ENCODE measurements at places on chromosomes 12 and 14. TPM values are rescaled to one million over a fixed set of nuclear protein-coding genes. Genes with fewer than 3 reads are reported as not detected.

GRCh38 chr12:106710143-106710893, 64.2 kb upstream of the RIC8B start:
- no peak for DNase-seq

GRCh38 chr12:92827836-92828431, 101.2 kb downstream of the EEA1 start:
- peak; percentile 61 for DNase-seq

GRCh38 chr12:93571365-93571924, 1.0 kb upstream of the SOCS2 start:
- peak; percentile 41 for DNase-seq

GRCh38 chr12:130147875-130148596, 14.2 kb upstream of the FZD10 start:
- no peak for DNase-seq

DNA sequence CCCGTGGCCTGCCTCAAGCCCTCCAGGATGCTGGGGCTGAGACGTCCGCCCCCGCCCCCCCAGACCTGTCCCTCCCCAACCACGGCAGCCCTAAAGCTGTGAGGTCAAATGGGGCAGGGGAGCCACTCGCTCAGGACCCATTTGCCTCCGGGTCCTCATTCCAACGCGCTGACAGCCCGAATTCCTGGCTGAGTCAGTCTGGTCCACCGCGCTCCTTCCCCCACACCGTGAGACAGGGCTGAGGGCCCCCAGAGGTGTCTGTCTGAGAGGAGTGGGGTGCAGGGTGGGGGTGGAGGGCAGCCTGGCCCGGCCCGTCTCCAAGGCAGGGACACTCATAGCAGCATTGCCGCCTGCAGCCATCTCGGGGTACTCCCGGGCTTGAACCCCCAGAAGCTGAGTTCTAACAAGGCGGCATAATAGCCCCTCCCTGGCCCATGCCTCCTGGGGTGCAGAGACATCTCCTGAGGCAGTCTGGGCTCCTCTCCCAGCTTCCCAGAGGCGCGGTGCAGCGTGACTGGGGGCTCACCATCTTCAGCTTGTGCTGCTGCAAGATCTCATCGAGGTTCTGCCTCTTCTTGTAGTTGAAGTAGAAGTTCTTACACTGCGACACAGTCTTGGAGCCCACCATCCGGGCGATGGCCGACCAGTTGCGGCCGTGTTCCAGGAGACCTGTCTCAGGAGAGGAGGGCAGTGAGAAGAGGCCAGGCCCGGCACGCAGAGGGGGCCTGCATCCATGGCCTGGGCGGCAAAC, 90.5 kb downstream of the RFLNA start:
- no peak for DNase-seq

The SAMD15 gene
- total RNA-seq = 0.50 TPM

GRCh38 chr12:51246254-51246853, 7.7 kb downstream of the DAZAP2 start:
- no peak for DNase-seq

The PRKAB1 gene
- 17.9 TPM for total RNA-seq

The CYP46A1 gene
- total RNA-seq = 0.19 TPM

DNA sequence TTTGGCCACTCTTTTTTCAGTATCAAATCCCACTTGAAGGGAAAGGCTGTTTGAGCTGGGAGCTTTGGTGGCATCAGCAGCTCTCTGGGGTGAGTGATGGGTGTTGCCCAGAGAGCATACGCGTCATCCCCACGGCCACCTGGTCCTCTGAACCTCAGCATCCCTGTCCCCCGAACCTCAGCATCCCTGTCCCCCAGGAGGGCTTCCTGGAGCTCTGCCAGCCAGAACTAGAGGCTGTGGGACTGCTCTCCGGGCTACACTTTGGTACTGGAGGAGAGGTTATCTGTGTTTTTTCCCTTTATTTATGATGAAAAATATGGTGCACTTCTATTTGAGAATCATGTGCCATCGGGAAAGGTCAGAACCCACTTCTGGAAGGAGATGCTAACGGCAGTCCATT, 131.5 kb upstream of the RTL1 start:
- no peak for DNase-seq

The RNASE7 gene
- total RNA-seq = not detected

The B3GNT4 gene
- total RNA-seq = not detected

- DNase-seq = no peak
Measured at GRCh38 chr14:22854963-22855724, 16.4 kb upstream of the LRP10 start.

The HOXC12 gene
- not detected for total RNA-seq

- no peak for DNase-seq
Measured at GRCh38 chr12:120562906-120563305, 18.3 kb downstream of the POP5 start.

DNA sequence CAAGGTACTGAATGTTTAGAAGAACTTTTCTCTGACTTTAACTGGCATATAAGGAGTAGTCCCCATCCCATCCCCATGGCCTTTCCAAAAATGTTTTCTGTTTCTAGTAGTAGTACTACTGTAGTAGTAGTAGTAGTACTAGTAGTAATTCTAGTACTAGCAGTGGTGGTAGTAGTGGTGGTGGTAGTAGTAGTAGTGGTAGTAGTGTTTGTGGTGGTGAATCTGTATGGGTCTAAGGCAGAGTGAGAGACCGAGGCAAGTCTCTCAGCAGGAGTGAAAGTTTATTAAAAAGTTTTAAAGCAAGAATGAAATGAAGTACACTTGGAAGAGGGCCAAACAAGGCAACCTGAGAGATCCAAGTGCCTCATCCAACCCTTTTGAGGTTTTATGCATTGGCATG, 58.6 kb downstream of the FOXN4 start:
- DNase-seq = no peak

DNA sequence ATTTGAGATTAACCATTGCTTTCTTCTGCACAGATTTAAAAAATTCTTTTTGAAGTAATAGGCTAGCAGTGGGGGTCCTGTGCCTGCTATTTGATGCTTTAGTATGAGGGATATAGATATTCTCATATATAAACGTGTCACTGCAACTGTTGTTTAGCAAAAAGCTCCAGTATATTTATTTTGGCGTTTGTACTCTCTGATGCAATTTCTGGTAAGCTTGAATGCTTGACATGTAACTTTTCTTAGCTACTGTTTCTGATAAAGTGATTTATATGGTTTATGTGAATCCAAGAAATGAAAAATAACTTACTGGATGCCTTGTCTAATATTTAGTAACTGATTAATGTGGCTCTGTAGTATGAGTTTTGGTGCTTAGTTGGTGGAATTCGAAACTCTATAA, 77.1 kb downstream of the TTLL5 start:
- DNase-seq = no peak

The GRIN2B gene
- total RNA-seq = not detected

- DNase-seq = no peak
Measured at GRCh38 chr12:46657453-46658411, 168.1 kb downstream of the SLC38A4 start.

- DNase-seq = no peak
Measured at GRCh38 chr12:121713793-121714192, 1.2 kb downstream of the TMEM120B start.

DNA sequence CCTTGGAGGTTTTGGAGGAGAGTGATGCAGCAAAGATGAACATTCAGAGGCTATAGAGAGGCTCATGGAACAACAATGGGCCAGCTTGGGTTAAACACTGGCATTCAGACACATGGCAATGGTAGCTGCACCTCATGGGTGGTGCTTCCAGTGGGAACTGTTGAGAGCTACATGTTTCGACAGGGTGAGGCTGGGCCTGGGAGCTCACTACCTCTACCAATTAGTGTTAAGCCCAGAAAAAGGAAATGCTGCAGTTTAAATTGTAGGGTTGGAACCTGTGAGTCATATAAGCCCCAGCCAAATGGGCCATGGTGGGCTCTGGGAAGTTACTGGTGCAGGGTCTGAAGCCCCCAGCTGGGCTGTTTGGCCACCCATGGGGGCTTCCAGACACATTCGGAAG, 279.7 kb downstream of the ZFP36L1 start:
- no peak for DNase-seq

DNA sequence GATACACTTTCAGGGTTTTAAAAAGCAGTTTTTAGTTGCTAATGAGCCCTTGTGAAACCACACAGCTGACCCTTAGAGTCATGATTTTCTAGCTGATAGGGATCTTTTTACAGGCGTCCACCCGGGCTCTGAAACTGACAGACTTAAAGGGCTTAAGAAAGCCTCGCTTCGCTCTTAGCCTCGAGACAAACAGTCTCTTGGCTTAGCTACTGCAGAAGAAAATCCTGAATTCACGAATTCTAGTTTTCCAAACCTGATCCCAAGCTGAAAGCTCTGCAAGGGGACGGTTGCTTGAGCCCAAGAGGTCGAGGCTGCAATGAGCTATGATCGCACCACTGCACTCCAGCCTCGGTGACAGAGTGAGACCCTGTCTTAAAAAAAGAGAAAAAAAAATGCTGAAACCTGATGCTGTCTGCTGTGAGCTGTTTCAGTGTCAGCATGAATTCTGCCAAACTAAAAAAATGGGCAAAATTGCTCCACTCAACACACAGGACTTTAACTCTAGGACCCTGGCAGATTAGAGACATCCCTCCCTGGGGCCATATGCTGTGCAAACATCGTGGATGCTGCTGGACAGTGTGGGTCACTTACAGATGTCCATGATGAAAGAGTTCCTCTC, 3.1 kb upstream of the HPD start:
- no peak for DNase-seq

The RNF212B gene
- not detected for total RNA-seq

DNA sequence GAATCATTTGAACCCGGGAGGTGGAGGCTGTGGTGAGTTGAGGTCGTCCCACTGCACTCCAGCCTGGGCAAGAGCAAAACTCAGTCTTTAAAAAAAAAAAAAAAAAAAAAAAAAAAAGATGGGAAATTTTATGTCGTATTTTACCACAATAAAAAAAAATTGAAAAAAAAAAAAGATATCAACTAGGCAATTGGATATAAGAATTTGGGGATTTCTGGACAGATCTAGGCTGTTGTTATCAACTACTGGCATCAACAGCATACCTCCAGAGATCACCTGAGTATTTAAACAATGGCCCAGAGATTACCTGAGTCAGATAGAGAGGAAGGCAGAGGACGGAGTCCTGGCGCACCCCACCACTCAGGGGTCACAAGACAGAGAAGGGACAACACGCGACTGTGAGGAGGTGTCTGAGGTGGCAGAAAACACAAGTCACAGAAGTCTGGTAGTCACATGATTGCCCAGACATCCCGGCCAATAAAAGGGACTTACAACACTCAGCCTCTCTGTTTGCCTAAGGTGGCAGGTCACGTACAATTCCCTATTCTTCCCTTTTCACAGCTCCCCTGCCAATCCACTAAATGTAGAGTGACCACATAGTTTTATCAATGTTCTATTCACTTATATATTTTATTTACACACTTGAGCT, 1.8 kb downstream of the SPRING1 start:
- no peak for DNase-seq

DNA sequence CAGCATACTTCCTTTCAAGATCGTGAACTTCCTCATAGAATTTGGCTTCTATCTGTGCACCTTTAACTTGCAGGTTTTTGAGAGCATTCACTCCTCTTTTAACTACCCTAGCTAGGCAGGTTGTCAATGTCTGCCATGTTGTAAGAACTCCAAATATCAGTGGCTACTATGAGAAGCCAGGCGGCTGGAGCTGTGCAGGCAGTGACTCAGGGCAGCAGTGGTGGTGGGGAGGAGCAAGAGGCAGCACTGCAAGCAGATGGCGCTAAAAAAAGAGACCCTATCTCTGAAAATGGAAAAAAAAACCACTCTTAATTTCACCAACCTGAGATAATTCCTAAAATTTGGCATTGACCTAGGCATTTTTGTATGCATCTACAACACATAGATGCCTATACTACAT, 28.5 kb downstream of the YARS2 start:
- DNase-seq = no peak

DNA sequence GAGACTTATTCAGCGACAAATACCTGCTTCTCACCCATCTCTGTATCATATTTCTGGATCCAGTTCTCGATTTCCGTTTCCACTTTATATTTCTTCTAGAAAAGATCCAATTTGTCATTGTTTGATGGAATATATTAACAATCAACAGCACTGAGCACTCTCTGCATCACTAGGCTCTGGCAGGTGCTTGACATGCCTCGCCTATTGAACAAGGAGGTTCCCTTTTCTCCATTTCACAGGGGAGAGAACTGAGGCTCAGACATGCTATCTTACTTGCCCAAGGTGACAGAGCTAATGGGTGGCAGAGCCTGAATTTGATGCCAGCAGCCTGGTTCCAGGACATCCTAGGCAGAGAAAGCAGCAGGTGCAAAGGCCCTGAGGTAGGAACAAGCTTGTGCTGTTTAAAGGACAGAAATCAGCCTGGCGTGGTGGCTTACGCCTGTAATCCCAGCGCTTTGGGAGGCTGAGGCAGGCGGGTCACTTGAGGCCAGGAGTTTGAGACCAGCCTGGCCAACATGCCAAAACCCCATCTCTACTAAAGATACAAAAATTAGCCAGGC, 12.1 kb downstream of the RITA1 start:
- no peak for DNase-seq

DNA sequence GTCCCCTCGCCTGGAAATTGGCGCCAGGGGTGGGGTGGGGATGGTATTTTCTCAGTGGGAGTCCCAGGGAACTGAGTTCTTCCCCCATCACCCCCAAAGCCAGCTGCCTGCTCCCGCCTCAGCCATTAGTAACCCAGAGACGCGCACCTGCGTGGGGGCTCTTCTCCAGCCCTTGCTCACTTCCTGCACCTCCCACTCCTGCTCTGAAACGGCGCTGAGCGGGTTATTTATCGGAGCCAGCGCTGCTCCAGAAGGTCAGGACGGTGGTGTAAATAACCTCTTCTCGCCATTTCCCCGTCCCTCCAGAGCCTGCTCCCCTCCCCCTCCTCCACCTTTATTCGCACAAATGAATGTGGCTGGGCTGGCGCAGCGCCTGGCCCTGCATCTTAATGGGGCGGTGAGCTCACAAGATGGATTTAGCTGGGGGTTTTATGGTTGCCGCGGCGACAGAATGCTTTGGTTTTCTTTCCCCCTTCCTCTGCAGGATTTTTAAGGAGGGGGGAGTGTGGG, 12.2 kb downstream of the GPR84 start:
- peak; percentile 57 for DNase-seq

DNA sequence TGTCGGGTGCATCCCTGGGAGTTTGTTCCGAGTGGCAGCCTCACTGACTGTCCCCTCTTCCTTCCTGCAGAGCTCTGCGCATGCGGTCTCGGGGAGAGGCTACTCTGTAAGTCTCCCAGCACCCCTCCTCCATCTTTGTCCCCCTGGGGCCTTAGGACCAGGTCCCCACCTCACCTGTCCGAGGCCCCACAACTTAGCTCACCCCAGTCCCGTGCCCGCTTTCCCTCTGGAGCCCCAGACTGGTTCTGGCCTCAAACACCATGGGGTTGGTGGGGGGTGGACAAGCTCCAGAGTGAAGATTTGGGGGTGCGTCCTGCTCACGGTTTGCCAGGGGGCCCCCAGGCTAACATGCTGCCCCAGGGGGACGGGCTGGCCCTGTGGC, 37.9 kb downstream of the FBRSL1 start:
- no peak for DNase-seq

DNA sequence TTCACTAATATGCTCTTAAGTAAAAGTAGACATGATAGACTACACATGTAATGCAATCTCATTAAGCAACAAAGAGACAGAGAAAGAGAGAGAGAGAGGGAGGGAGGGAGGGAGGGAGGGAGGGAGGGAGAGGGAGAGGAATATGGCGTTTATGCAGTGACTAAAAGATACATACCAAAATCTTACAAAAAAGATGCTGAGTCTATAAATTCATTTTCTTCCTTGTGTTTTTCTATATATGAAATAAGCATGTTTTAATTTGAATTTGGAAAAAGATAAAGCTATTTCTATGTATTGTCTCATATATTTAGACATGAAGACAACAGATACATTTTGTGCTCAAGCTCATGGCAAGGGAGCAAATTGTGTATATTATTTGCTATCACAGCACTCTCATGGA, 44.1 kb downstream of the LRFN5 start:
- DNase-seq = no peak
